ENCODE measurements at places on chromosomes 1 and 21. TPM values are rescaled to one million over a fixed set of nuclear protein-coding genes. Genes with fewer than 3 reads are reported as not detected.

- DNase-seq = no peak
Observed at GRCh38 chr21:46376856-46377453, 53.0 kb downstream of the PCNT start.

SERPINC1 gene
- total RNA-seq = not detected

DIO1 gene
- total RNA-seq = not detected

DNA sequence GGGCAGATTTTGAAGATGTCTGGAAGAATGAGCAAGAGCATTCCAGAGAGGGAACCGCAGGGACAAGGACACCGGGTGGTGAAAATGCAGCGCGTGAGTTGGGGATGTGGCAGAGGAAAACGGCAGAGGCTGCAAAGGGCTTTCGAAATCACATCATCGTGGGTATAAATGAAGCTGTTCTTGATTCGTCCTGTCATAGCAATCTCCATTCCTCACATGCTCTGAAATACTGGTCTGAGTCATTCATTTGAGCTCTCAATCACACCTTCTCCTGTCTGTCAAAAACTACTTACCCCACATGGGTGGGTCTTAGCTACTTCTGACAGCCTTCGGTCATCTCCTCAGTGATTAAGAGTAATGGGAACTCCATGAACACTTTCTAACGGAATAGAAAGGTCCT lies 81.5 kb downstream of the ERG start:
- DNase-seq = no peak

OR14I1 gene
- not detected for total RNA-seq

FCER1G gene
- 2.0 TPM for total RNA-seq

DNA sequence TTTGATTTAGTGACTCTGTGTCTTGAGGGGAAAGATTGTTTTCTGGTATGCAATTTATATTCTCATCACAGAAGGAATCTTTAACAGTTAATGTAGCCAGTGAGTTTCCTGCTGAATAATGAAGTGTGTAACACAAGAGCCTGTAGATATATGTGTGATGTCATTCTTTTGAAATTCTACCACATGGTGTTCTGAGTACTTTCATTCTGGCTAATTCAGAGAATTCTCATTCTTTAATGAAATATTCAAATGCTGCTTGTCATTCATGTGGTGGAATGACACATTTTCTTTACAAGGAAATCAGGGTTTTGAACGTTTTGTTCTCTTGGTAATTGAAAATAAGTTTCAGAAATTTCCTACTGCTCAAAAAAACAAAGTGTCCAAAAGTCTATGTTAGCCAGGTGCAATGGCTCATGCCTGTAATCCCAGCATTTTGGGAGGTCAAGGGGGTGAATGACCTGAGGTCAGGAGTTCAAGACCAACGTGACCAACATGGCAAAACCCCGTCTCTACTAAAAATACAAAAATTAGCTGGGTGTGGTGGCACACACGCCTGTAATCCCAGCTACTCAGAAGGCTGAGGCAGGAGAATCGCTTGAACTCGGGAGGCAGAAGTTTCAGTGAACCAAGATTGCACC lies 79.6 kb downstream of the MAP3K21 start:
- DNase-seq = no peak

HRNR gene
- total RNA-seq = not detected

PTPN14 gene
- 0.03 TPM for total RNA-seq

GRCh38 chr21:33522953-33523349 lies 19.0 kb downstream of the GART start:
- no peak for DNase-seq

DNA sequence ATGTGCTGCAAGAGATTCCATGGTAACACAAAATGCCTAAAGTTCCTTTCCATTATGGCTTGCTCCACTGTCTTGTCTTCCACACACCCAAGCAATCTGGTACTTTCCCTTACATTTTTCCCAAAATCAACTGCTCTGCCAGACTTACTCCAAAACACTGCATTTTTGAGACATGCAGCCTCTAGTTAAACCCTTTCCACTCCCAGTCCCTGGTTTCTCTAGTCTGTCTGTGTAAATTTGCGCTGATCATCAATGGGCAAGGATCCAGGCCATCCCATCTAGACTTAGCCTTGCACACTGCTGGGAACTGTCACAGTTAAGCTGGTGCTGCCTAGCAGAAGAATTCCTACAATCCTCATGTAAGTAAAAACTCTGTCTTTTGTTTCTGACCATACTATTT lies 47.8 kb downstream of the DAB1 start:
- no peak for DNase-seq

RNU1-1 gene
- 4,982 TPM for total RNA-seq

DNA sequence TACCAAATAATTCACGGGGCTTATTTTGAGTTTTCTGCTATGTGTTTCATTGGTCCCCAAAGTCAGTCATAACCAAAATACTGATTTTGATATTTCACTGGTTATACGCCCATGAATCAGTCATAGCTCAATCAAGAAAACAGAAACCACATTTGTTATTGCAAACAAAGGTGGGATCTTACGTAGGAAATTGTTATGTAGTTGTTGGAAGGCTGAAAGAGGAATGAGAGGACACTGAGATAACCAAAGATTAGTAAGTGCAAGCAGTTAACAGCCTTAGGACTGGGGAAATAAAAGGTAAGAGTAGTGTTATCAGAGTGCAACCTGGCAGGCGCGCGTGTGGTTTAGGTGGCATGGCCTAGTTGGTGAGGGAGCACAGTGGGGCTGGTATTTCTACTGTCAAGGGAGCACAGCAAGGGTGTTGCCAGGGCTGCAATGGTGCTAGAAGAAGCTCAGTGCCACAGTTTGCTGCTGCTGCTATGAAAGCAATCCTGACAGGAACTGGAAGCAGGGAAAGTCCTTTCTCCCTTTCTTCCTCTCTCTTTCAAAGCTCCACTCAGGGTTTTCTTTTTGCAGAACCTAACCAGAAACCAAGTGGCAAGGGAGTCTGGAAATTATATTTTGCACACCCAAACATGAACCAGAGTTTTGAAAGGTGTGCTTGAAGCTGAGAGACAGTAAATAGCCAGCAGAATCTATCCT lies 33.7 kb downstream of the RTCA start:
- DNase-seq = no peak

DNA sequence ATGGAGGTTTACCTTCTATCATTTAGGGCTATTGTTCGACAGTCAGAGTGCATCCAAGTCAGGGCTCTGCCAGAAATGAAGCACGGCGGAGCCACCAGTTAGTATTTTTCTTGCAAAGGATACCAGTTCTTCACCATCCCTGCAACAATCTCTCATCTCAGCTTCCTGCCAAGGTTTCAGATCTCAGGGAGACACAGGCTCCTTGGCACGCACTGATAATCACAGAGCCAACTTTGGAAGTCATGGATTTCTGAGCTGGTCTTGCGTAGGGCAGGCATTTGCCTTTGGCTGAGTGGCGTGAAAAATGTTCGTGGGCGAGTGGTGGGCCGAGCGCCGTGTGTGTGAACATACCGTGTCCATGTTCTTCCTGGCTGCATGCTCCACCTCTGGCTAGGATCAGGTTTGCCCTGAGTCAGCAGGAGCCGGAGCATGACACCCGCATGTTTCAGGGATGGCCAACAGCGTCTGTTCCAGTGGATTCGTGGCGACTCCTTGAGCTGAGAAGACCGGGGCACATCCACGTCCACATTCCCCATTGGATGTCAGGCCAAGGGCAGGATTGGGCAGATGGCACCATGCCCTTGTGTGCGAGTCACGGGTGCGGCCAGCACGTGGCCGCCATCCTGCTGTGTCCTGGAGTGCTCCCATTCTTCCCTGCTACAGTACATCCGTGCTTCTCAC lies 118.5 kb upstream of the C1orf174 start:
- DNase-seq = peak; percentile 14

DNA sequence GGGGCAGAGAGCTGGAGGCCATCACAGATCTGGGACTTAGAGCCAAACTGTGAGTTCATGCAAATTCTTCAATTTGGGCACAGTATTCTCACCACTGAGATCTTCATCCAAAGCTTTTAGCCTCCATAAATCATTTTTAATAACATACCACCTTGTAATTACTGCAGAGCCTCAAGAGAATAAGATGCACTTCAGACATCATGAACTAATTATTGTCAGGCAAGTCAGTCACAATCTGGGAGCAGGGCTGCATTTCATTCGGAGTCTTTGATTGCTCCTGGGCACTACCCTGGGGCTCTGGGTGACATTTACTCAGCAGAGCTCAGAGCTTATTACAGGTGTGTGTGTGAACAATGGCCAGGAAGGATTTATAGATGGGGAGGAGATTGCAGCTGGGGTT lies 623.7 kb downstream of the PTPRU start:
- no peak for DNase-seq

- no peak for DNase-seq
Observed at GRCh38 chr1:41380195-41380594, 19.0 kb downstream of the FOXO6 start.

DNA sequence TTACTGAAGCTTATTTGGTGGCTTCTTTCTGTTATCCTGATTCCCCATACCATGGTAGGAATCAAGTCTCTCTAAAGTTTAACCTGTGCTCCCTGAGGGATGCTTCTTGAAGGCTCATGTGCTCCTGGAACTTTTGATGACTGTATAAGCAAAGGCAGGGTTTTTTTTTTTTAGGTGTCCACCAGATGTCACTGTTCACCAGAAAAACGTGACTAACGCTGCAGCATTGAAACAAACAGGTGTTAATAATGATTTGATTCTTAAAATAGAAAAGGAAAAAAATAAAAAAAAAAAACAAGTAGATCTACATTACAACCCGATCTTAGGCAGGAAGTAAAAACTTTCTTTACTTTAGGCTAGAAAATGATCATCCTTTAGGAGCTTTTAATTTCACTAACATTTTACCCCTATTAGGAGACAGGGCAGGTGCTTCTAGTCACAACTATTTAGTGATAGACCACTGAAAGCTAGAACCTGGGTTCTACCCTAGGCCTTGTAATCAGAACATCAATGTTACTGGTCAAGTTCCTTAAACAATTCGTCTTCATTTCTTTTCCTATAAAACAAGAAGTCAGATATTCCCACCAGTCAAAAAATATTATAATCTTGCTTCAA lies 223.0 kb downstream of the PLA2G4A start:
- no peak for DNase-seq

DNA sequence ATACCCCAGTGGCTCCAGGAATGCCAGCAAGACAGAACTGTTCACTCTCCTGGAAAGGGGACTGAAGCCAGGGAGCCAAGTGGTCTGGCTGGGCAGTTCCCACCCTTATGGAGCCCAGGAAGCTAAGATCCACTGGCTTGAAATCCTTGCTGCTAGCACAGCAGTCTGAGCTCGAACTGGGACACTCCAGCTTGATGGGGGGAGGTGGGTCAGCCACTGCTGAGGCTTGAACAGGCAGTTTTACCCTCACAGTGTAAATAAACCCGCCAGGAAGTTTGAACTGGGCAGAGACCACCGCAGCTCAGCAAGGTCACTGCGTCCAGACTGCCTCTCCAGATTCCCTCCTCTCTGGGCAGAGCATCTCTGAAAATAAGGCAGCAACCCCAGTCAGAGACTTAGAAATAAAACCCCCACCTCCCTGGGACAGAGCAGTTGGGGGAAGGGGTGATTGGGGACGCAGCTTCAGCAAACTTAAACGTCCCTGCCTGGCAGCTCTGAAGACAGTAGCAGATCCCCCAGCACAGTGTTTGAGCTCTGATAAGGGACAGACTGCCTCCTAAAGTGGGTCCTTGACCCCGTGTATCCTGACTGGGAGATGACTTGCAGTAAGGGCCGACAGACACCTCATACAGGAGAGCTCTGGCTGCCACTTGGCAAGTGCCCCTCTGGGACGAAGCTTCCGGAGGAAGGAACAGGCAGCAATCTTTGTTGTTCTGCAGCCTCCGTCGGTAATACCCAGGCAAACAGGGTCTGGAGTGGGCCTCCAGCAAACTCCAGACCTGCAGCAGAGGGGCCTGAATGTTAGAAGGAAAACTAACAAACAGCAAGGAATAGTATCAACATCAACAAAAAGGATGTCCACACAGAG lies 568.4 kb downstream of the PLA2G4A start:
- DNase-seq = no peak

DNA sequence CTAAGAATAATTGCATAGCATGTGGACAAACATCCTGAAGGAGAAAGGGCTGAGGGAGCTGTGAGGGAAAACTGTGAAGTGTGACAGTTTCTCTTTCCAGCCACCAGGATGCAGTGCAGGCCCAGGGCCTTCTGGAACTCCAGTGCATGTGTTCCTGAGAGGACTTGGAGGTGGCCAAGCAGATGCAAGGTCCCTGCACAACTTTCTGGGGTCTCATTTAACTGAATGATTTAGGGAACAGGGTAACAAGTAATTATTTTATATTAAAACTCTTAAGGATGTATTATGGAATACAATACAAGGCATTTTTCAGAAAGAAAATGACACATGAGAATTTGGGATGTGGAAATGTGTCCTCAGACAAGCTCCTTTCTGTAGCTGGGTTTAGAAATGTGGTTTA lies 61.2 kb upstream of the MCOLN3 start:
- DNase-seq = peak; percentile 14

- no peak for DNase-seq
Observed at GRCh38 chr1:157085421-157085820, 14.2 kb downstream of the ETV3L start.

AMY1A gene
- total RNA-seq = not detected

- DNase-seq = no peak
Observed at GRCh38 chr1:7579831-7580804, 191.0 kb upstream of the VAMP3 start.

- DNase-seq = no peak
Observed at GRCh38 chr1:214466403-214467077, 84.9 kb downstream of the PTPN14 start.

DNA sequence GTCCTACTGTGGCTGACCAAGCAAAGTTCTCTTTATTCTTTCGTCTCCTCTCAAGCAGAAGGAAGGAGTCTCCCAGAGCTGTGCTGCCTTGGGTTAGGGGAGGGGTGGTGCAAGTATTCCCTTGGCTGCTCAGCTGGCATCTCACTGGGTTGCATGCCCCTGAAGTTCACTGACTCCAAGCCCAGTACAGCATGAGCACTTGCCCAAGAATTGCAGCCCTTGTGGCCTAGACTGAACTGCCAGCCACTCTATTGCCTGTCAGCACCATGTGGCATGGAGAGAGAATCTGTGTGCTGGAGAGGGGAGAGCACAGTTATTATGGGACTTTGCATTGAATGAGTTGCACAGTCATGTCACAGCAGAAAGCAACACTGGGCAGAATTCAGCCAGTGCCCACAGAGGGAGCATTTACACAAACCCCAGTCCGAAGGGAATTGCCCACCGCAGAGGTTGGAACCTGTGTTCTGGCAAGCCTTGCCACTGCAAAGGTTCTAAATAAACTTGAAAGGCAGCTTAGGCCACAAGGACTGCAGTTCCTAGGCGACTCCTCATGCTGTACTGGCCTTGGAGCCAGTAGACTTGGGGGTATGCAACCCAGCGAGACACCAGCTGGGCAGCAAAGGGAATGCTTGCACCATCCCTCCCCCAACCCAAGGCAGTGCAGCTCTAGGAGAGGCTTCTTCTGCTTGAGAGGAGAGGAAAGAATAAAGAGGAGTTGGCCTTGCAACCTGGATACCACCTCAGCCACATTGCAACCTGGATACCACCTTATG lies 28.8 kb downstream of the DR1 start:
- no peak for DNase-seq

GRCh38 chr1:237799762-237800474 lies 90.8 kb downstream of the ZP4 start:
- peak; percentile 9 for DNase-seq
